ENCODE measurements at places on chromosomes 7 and 10.

- peak; percentile 78 for DNase-seq
These were observed 167.0 kb downstream of the FANK1 start for GRCh38 chr10:126063353-126063791.

DNA sequence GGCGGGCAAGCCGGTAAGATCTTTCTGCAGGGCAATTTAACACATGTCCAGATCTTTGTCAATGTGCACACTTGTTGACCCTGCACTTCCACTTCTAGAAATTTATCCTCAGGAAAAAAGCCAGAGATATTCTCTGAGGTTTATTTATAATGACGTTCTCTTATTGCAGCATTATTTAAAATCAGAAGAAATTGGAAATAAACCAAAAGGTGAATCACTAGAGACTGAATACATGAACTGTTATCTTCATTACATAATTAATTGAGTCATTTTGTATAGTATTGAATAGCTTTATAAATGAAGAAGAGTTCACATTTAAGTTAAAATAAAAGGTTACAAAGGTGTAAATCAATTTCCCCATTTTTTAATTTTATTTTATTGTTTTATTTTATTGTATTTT, 16.3 kb upstream of the SAR1A start:
- DNase-seq = no peak

DNA sequence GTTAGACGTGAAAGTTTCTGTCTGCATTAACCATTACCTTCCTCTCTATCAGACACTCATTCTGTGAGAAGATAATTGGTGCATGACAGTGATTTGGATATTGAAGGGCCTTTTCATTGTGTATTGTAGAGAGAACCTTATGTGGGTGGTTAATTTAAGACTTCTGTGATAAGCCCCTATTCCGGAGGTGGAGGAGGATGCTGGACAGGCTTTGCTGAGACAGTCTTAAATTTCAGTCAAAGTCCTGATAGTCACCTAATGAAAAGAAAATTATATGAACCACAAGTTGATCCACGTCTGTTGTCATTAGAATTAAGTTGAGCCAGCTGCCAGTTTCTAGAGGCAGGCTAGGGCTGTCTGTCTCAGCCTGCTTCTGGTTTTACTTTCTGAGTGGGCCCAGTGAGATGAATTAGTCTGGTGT, 62.9 kb downstream of the CELF2 start:
- no peak for DNase-seq

- no peak for DNase-seq
These were observed 1.5 kb downstream of the PVRIG start for GRCh38 chr7:100221231-100221718.

GRCh38 chr7:147483634-147484292, 1106.8 kb upstream of the C7orf33 start:
- DNase-seq = no peak

DNA sequence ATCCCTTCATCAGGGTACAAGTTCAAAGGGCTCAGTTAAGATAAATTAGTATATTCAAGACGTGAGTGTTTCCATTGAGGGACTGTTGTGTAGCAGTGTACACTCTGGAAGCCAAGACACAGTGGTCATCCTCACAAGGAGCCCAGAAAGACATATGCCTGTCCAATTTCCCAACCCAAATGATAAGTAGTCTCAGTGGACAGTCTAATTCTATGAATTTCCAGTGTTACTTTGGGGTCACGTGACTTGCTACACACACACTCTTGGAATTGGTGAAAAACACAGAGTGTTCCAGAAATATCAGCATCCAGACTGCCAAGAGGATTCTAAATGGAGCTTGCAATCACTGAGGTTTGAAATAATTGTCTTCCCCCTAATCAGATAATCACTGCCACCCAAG, 365.1 kb downstream of the WDR11 start:
- DNase-seq = no peak
